Chondrocyte (in vitro differentiated cells): ENCODE measurements at places on chromosomes 3 and 15. TPM values are rescaled to one million over a fixed set of nuclear protein-coding genes. Genes with fewer than 3 reads are reported as not detected.

The DUOXA1 gene
- 0.47 to 0.82 TPM (median 0.64 TPM) in 3 replicates for total RNA-seq

The ATP13A5 gene
- total RNA-seq, result not detected in 3 replicates

DNA sequence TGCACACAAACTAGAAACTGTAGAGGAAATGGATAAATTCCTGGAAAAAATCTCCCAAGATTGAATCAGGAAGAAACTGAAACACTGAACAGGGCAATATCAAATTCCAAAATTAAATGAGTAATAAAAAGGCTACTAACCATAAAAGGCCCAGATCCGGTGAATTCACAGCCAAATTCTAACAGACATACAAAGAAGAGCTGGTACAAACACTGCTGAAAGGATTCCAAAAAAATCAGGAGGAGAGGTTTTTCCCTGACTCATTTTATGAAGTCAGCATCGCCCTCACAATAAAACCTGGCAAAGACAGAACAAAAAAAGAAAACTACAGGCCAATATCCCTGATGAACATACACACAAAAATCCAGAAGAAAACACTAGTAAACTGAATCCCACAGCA is 462.4 kb upstream of the THBS1 start:
- peaks cover 8% of the 10 kb centered on the region for H3K36me3 ChIP-seq
- H3K27ac ChIP-seq, result peak overlapping the region; percentile 71
- peaks cover 19% of the 10 kb centered on the region for H3K4me1 ChIP-seq
- no peak for DNase-seq
- H3K4me3 ChIP-seq, result no peak overlapping the region

GRCh38 chr3:184656458-184656828 is 55.4 kb downstream of the MAGEF1 start:
- H3K4me3 ChIP-seq, result no peak overlapping the region
- no peak overlapping the region for H3K27ac ChIP-seq
- no peak for DNase-seq
- H3K36me3 ChIP-seq, result peaks cover 1% of the 10 kb centered on the region

The A4GNT gene
- total RNA-seq, result not detected in 3 replicates

GRCh38 chr15:84057714-84058331 is 177.8 kb upstream of the GOLGA6L4 start:
- H3K27ac ChIP-seq, result no peak overlapping the region
- no peak for DNase-seq
- no peaks in the 10 kb centered on the region for H3K27me3 ChIP-seq
- no peak overlapping the region for H3K4me3 ChIP-seq
- no peaks in the 10 kb centered on the region for H3K4me1 ChIP-seq

- H3K36me3 ChIP-seq, result peaks cover 10% of the 10 kb centered on the region
- peak overlapping the region; percentile 81 for H3K27ac ChIP-seq
- no peak for DNase-seq
- peak overlapping the region; percentile 88 for H3K4me3 ChIP-seq
- peaks cover 30% of the 10 kb centered on the region for H3K4me1 ChIP-seq
Measured at GRCh38 chr3:25781758-25782594, 1.3 kb downstream of the NGLY1 start.

DNA sequence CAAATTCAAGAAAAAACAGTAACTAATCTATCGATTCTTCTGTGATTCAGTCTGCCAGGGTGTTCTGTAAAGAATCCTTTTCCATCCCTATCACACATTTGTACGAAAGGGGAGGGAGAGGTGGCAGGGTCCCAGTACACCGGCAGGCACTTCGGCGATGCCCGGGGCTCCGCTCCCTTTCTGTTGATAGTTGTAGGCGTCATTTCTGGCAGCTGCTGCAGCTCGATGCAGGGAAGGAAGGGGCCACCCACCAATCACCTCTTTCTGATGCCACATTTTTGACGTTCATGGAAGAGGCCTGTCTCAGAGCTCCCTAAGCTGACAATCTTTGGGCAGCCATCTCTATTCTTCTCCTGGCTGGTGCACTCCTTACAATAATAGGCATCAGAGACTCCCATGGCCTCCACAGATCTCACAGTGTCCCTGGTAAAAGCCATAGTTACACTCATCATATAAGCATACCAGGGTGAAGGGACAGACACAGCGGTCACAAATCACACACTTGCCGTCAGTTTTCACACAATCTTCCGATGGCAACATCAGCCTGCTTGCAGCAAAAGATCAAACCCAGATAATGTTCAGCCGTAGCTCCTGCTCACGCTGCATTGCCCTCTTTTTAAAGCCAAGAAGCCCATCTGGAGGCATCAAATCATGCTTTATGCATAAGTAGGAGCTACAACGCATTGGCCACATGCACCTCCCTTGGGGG is 60.8 kb upstream of the ZBTB38 start:
- no peak for DNase-seq
- H3K4me1 ChIP-seq, result peaks cover 35% of the 10 kb centered on the region
- H3K27me3 ChIP-seq, result no peaks in the 10 kb centered on the region
- no peak overlapping the region for H3K27ac ChIP-seq

DNA sequence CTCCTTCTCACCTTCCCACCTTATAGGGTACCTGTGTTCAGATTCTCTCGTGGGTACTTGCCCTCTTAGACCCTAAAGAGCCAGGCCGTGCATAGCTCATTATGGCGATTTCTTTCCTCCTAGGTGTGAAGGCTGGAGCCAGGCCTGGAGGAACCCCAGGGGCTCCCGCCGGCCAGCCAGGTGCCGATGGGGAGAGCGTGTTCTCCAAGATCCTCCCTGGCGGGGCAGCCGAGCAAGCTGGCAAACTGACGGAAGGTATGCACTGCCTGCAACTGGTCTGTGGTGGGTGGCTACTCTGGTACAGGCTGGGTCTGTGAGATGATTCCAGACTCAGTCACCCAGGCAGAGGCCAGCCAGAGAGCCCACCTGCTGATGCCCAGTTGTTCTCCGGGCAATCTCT is 9.9 kb upstream of the APEH start:
- H3K27me3 ChIP-seq, result no peaks in the 10 kb centered on the region
- no peak for DNase-seq
- peaks cover 18% of the 10 kb centered on the region for H3K4me1 ChIP-seq
- H3K4me3 ChIP-seq, result no peak overlapping the region
- H3K36me3 ChIP-seq, result no peaks in the 10 kb centered on the region

The C15orf39 gene
- total RNA-seq, result 12.2 to 33.4 TPM (median 32.9 TPM) in 3 replicates

The SCG3 gene
- total RNA-seq, result not detected in 3 replicates

DNA sequence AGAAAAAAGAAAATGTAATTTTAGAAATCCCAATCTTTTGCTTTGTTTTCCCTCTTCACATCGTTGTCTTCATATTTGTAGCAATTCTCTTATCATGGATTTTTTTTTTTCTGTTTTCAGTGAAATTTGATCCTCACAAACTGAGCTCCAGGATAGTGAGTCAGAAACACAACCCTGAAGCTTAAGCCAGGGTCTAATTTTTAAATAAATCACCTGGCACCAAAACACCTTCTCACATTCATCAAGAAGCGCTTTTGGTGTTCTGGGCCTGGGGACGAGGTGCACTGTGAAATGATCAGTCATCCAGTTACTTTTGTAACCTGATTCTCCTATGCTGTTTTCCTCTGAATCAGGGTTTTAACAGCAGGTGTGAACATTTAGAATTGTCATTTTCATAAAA is 87.7 kb downstream of the REC114 start:
- H3K4me3 ChIP-seq, result no peak overlapping the region
- H3K27me3 ChIP-seq, result no peaks in the 10 kb centered on the region
- DNase-seq, result no peak
- peaks cover 7% of the 10 kb centered on the region for H3K36me3 ChIP-seq
- H3K27ac ChIP-seq, result no peak overlapping the region
- H3K4me1 ChIP-seq, result peaks cover 4% of the 10 kb centered on the region

DNA sequence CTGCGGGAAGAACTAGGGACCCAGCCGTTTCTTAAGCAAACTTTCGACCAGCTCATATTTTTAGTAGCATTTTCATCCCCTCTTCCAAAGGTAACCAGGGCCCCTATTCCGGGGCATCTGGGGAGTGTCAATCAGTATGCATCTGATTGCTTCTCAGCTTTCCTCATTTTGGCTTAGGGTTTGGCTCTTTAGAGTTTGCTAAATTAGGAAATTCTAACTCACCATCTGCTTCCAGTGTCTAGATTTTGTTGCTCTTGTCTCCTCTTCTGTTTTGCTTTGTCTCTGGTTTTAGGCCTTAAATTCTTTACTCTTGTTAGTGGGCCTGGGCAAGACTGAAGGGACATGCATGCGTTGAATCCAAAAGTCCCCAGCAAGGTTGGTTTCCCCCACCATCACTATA is 9.6 kb upstream of the ABTB1 start:
- no peaks in the 10 kb centered on the region for H3K36me3 ChIP-seq
- H3K4me1 ChIP-seq, result peaks cover 46% of the 10 kb centered on the region
- no peak for DNase-seq
- H3K4me3 ChIP-seq, result no peak overlapping the region
- H3K27me3 ChIP-seq, result no peaks in the 10 kb centered on the region

The FILIP1L gene
- total RNA-seq, result 61.9 to 122 TPM (median 119 TPM) in 3 replicates

The CYP8B1 gene
- total RNA-seq, result not detected in 3 replicates

DNA sequence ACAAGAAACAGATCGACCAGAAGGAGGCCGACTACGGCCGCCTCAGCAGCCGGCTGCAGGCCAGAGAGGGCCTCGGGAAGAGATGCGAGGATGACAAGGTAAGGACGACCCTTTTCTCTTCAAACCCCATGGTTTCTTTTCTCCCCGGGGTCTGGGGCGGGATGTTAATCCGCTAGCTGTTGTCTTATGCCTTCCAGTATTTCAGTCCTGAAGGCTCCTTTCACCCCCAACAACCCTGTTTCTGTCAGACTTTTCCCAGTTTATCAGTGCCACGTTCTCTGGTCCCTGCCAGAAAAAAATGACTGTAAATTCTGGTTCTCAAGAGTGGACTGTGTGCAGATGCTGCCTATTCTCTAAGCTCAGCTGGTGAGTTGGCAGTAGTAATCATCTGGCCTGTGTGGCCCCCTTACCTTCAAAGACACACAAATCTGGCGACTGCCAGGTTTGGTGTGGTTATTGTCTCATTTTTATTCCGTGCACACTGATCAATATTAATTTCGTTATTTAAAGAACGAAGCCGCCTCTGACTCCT is 806 bp downstream of the GOLM2 start:
- peak overlapping the region; percentile 97 for H3K27ac ChIP-seq
- no peaks in the 10 kb centered on the region for H3K27me3 ChIP-seq
- peaks cover 5% of the 10 kb centered on the region for H3K36me3 ChIP-seq
- H3K4me3 ChIP-seq, result peak overlapping the region; percentile 91
- H3K4me1 ChIP-seq, result peaks cover 40% of the 10 kb centered on the region
- no peak for DNase-seq
